NCI-H1417 treated with DMSO at 0.1 percent for 48 hours (cell line): ENCODE measurements at places on chromosomes 3 and 15.

DNA sequence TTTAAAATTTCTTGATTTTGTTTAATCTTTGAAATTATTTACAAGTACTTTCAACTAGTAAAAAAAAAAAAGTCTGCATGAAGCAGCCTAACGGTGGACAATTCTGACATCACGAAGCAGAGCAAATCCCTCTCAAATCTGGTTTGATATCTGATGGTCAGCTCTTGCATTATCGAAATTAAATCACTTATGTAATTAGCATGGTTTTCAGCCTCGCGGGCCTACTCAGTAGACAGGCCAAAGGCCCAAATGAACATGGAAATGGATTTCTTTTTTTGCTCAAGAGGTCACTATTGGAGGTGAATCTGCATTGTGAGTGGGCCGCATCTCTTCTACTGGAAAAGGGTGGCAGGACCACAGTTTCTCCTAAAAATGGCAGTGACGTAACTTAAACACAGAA lies 209.8 kb downstream of the NR2F2 start:
- no peak for DNase-seq

DNA sequence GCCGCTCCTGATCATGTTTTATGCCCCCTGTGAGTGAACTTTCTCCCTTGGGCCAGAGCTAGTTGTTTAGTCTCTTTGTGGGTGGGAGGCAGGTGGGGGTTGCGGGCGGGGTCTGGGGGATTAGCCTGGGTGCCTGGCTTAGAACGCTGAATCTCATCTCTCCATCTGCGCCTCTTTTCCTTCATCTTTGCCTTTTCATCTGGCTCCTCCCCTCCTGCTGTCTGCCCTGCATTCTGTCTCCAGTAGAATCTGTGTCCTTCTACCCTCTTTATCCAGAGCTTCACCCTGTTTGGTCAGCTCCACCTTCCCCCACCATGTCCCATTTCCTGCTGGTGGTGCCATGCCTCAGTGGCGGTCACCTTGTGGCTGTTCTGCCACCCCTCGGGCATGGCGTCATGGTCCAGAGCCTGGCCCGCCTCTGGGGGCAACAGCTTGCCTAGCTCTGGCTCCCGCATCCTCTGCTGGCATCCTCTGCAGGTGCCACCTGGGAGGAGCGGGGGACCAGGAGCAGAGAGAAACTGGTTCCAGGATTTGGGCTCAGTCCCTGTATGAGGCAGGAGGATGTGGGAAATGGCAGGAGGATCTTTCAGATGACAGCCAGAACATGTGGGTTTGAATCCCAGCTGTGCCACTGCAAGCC lies 44.3 kb downstream of the PDIA5 start:
- DNase-seq = no peak

GRCh38 chr3:133230195-133230594 lies 169.7 kb upstream of the BFSP2 start:
- no peak for DNase-seq

DNA sequence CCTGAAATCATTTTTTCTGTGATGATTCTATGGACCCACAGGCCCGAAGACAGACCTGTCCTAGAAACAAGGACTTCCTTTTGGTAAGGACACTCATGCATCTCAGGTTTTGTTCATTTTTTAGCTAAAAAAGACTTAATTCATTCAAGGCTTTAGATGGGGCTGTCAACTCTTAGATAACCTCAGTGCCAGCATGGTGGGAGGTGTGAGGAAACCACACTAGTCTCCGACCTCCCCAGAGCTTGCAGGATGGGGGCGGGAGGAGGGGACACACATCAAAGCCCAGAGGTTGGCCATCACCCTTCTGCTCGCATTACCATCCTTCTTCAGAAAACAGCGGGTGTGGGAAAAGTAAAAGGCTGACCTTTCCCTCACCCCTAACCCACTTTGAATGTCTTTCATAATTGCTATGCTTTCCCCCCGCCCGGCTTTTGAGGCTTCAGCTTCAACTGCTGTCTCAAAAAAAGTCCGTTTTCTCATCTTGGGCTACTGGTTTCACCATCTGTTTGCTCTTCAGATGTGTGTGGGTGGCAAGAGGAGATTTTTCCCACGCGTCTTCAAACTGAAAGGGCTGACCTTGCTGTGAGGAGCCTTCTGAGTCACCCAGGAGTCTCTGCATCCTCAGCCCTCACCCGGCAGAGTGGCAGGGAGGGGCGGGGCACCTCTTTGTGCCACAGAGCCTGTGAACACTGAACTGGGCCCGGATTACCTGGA lies 27.6 kb upstream of the CXCR6 start:
- no peak for DNase-seq
